ENCODE measurements at places on chromosomes 13 and 19.

GRCh38 chr13:51541809-51542258 is 42.4 kb upstream of the WDFY2 start:
- no peak for DNase-seq

GRCh38 chr13:32431361-32431760 is 3.4 kb upstream of the N4BP2L1 start:
- no peak for DNase-seq

DNA sequence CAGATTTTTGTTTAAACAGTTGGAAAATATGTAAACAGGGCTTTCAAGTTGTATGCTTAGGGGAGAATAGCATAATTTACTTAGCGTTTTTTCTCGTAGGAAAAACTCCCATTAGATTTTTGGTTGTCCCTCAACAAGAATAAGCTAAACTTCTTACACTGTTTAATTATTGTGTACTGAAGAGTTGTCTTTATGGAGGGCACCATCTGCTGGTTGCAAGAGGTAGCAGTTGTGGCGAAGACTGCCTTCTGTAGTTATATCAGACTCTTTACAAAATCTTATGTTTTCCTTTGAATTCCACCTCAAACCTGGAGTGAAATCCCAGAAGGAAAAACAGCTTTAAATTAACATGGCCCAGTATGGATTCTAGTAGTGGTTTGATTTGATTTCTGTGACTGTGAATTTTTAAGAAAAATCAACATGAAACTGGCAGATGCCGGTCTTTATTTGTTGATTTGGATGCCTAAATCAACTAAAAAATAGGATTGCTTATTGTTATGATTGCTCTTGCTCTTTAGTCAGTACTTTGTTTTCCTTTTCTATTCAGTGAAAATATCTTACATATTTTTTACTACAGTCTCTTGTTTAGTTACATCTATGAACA is 53.4 kb downstream of the PDS5B start:
- peak; percentile 72 for DNase-seq

GRCh38 chr19:3073931-3074595 is 11.8 kb upstream of the TLE5 start:
- DNase-seq = no peak

DNA sequence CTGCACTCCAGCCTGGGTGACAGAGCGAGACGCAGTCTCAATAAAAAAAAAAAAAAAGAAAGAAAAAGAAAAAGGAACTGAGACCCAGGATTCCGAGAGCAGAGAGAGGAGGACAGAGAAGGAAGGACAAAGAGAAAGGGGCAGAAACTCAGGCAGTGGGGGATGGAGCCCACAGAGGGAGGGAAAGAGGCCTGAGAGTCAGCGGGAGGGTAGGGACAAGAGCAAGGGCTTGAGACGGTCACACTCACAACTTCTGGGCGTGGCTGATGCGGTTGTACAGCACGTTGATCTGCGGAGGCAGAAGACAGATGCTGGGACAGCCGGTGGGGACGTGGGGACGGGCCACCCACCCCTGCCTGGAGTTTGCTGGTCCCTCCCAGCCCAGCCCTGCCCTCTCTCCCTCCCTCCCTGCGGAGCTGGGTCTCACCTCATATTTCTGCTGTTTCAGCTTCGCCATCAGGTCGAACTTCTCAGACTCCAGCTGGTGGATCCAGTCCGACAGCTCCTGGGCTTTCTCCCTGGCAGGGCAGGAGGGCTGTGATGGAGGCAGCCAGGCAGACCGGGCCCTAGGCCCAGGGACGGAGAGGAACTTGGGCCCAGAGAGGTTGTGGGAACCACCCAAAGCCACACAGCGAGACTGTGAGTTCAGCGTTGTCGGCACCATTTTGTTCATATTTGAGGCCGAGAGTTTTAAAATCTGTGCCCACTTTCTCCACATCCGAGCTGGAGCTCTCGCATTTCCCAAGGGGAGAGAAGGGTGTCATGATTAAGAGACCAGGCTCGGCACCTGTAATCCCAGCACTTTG is 15.2 kb downstream of the TNNT1 start:
- DNase-seq = no peak

GRCh38 chr19:1252221-1252820 is 3.9 kb downstream of the MIDN start:
- peak; percentile 89 for DNase-seq

DNA sequence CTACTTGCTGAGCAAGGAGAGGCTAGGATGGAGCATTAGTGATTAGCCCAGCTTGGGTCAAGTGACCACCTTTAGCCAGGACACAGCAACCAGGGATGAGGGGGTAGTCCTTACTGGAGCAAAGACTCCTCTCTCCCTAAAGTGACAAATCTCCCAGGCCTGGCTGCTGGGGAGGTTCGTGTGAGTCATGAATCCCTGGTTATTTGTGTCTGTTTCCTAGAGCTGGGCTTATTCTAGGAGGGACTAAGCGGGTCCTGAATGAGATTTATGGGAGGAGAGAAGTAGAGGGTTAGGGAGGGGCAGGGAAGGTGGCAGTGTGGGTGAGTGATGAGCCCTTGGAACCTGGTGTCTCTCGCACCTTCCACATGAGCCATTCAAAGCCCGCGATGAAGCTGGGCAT is 487.3 kb downstream of the TSHZ3 start:
- no peak for DNase-seq

DNA sequence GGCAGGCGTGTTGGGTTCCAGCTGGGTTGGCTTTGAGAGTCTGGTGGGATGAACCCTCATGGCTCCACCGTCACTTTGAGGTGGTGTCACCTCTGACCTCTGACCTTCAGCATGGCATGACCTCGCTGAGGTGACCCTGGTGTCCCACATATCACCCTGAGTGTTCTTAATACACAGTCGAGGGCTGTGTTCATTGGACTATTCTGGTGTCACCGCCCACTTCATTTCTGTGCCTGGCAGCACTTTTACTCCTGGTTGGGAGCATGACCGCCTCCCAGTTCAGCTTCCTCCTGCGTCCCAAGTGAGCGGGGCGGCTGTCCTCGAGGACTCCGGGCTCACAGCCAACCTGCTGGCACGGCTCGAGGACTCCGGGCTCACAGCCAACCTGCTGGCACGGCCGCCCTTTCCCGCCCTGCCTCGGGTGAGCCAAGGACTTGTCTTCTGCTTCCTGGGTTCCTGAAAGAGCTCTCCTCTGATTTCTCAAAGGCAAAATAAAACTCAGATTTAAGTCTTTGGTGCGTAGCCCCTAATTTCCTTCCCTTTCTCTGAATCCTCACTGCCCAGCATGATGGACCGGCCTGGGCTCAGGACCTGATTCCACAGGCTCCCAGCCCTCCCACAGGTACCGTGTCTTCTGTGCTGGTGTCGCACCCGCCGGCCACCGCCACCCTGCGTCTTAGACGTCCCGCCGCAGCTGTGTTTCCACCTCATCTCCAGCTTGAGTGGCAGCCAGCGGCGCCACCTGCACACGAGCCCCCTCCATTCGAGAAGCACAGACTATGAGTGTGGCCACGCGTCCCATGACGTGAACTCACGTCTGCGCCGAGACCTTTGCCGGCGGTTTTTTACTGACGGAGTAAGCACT is 10.4 kb downstream of the ATP4B start:
- DNase-seq = peak; percentile 87

GRCh38 chr13:30908416-30908980 is 2.4 kb downstream of the MEDAG start:
- peak; percentile 70 for DNase-seq

GRCh38 chr13:33032037-33032625 is 15.9 kb downstream of the KL start:
- DNase-seq = peak; percentile 71

DNA sequence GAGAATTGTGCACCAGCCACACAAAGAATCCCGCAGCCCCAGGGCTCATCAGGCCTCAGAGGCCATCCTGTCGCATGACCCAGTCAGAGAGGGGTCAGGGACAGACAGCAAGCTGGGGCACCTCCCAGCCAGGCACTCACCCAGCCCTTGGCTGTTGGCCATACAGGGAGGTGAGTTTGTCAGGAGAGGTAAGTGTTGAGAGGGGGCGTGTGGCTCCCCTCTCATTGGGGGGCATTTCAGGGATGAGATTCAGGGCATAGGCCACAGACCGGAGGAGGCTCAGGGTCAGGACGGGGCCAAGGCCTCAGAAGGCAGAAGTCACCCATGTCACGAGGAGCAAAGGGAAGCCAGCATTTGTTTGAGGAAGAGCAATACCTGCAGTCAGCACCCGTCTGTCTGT is 37.1 kb downstream of the MYO9B start:
- DNase-seq = no peak

GRCh38 chr19:39684267-39684666 is 20.0 kb upstream of the LGALS14 start:
- DNase-seq = no peak

- DNase-seq = no peak
Observed at GRCh38 chr19:46279177-46279576, 17.7 kb upstream of the HIF3A start.

GRCh38 chr13:61415058-61415721 is 459 bp downstream of the PCDH20 start:
- no peak for DNase-seq

GRCh38 chr13:114227528-114227927 is 7.2 kb upstream of the CDC16 start:
- DNase-seq = no peak

- DNase-seq = no peak
Observed at GRCh38 chr19:3443840-3444694, 36.3 kb downstream of the SMIM24 start.

- DNase-seq = no peak
Observed at GRCh38 chr13:28049880-28050875, 50.2 kb downstream of the FLT3 start.

- peak; percentile 83 for DNase-seq
Observed at GRCh38 chr19:45643024-45643926, 4.1 kb upstream of the EML2 start.

DNA sequence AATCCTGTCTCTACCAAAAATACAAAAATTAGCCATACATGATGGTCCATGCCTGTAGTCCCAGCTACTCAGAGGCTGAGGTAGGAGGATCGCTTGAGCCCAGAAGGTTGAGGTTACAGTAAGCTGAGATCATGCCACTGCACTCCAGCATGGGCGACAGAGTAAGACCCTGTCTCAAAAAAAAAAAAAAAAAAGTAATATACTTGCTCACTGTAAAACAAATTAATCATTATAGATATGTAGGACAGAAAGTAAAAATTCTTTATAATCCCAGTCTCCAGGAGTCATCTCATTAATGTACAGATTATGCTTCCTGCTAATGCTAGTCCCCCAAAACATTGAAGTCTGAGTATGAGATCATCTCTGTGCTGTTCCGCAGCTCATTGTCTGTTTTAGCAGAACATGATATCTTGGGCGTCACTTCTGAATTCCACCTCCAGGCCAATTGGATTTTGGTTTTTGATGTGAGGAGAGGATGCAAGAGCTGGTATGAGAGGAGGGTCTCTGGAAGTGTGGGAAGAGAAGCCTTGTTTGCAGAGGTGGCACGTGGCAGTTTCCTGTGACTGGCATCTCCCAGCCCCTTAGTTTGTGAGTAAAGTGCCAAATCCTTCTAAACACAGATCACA is 75.4 kb upstream of the NPAS1 start:
- DNase-seq = peak; percentile 51

DNA sequence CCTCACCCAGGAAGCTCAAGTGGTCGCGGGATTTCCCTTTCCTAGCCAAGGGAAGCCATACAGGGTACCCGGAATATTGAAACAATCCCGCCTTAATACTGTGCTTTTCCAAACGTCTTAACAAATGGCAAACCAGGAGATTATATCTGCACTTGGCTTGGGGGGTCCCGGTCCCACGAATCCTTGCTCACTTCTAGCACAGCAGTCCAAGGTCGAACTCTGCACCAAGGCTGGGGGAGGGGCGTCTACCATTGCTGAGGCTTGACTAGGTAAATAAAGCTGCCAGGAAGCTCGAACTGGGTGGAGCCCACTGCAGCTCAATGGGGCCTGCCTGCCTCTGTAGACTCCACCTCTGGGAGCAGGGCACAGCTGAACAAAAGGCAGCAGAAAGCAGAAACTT is 1644.8 kb downstream of the PCDH9 start:
- DNase-seq = no peak

DNA sequence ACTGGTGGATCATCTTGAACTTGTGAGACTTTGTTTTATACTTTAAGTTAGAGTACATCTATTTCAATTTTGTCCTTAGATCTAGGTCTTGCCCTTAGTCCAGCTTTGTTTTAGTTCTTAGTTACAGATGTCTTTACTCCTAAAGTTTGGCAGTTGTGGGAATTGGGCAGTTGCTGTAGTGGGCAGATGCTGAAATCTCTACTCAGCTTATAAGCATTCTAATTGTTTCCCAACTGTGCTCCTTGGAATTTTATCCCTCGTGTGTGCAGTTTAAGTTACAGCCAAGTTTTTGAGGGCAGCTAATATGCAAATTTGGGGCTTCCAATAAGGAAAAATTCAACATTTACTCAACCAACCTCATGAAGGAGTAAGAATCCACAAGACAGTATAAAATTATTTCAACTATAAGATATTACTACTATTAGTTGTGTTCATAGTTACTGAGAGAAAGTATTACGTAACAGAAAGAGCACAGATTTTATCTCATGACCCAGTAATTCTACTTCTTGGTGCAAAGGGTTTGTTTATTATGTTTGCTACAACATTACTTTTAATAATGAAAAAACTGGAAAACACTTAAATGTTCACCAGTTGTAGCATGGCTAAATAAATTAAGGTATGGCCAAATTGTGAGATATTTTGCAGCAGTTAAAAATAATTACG is 32.9 kb downstream of the CCDC122 start:
- DNase-seq = peak; percentile 67

- DNase-seq = no peak
Observed at GRCh38 chr13:113338451-113338850, 25.5 kb downstream of the GRTP1 start.

- DNase-seq = no peak
Observed at GRCh38 chr13:100881291-100881864, 206.8 kb upstream of the TMTC4 start.

- DNase-seq = peak; percentile 13
Observed at GRCh38 chr13:113947311-113948033, 26.4 kb downstream of the C13orf46 start.

- no peak for DNase-seq
Observed at GRCh38 chr19:35430409-35431144, 17.5 kb upstream of the FFAR2 start.

Data from myocyte (in vitro differentiated cells).